ENCODE measurements at places on chromosomes 1 and 21.

DNA sequence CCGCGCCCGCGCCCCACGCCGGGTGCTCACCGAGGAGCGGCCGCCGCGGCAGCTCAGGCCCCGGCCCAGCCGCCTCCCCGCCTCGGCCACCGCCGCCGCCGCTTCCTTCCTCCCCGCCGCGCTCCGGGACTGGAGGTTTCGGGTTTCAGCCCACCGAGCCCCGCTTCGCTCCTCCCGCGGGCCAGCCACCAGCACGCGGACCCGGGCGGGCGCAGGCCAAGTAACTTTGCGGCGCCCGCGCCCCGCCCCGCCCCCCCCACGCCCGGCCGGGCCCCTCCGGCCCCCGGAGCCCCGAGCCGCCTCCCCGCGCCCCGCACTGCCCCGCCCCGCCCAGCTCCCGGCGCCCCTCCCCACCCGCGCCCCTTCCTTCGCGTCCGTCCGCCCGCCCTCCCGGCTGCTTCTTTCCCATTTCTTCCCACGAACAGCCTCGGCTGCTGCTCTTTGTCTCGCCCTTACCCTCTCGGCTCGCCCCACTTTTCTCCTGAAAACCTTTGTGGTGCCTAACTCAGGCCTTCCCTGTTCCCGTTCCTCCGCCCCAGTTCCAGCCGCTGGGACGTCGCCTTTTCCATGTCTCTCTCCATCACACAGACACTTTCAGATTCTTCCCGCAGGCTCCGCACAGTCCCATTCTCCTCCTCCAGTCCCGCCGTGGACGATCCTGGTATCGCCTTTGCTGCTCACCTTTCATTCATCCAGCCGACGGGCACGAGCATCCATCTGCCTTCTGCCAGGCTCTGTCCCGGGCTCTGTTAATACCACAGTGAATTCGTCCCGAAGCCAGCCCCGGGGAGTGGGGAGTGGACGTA lies at the start of gene GPR161:
Gene GPR161, minus strand, starts transcription at position 222 of the 806 bp plus-strand sequence. CDS start 32,080 bp downstream, outside the sequence.
- no peak for DNase-seq

GRCh38 chr1:231186356-231187115 lies 24.7 kb downstream of the TRIM67 start:
- DNase-seq = no peak

GRCh38 chr1:88009916-88010315 lies 674.2 kb upstream of the PKN2 start:
- DNase-seq = no peak

DNA sequence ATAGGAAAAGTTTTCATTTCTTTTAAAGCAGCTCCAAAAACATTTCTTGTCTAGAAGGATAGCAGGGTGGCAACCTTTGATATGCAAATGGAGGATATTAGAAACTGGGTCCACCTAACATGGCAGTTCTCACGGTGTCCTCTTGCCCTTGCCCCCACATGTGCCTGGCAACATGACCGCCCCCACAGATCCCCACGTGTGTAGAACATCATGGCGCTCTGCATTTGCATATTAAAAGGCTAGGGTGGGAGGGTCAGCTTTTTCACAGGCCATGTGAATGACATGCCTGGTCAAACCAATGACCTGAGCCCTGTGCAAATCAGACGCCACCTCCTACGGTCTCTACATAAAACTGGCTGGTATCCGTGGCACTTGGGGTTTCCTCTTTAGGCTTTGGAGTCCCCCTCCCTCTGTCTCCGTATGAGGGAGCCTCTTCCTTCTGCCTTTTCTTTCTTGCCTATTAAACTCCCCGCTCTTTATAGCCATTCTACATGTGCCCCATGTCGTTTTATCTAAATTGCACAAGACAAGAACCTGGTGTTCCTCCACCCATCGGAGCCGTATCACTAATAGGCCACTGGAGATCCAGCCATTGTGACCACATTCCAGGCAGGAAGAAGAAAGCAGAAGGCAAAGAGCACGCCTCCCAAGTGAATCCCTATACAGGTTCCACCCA lies 71.3 kb downstream of the WDR4 start:
- no peak for DNase-seq

GRCh38 chr1:64678366-64678765 lies 66.5 kb upstream of the RAVER2 start:
- DNase-seq = no peak

DNA sequence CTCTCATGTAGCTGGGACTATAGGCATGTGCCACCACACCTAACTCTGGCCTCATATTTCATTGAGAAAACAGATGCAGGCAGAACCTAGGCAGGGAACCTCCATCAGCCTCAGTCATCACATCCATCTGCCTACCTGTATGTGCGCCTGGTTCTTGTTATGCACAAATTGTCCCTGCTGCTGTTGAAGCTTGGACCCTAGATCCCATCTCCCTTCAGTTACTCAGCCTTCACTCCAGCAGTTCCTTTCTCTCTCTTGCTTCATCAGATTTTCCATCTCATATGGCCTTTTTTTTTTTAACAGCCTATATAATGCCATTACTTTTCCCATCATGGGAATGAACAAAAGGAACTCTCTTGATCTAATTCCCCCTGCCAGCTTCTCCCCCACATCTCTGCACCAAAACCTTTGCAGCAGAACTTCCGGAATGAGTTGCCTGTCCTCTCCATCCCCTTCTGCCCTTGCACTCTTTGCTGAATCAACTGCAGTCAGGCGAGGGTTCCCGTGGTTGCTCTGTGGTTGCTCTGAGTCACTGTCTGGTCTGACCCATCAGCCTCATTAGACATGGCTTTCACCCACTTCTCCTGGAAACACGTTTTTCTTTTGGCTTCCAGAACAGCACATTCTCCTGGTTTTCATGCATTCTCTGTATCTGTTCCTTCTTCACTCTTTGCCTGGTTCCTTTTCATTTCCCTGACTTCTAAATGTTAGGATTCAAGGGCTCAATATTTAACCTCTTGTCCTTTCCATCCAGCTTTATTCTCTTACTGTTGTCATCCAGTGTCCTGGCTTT lies 41.5 kb downstream of the UBE4B start:
- peak; percentile 3 for DNase-seq

DNA sequence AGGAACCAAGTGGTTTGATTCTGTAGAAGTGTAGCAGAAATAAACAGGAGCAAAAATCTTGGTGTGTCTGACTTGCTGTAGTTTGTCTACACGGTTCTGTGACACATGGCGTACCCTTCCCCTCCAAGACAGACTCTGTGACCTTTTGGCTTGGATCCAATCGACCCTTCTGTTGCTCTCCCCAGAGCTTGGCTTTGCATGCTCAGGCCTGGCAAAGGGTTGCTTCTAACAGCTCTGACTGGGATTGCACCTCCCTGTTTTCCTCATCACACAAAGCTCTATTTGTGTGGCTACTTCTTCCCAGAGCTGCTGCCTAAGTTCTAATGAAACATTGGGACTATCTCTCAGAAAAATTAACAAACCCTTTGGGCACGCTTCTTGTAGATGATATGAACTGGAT lies 24.0 kb downstream of the NGF start:
- DNase-seq = no peak

- no peak for DNase-seq
These were observed 36.0 kb upstream of the SGIP1 start for GRCh38 chr1:66497910-66498309.

- DNase-seq = no peak
These were observed at the start of gene FYB2 for GRCh38 chr1:56819387-56819899. TSS of gene FYB2 (minus strand) at chr1:56819404. CDS start at chr1:56819290, 114 bp downstream.
